ENCODE measurements at places on chromosomes 16 and 17.

DNA sequence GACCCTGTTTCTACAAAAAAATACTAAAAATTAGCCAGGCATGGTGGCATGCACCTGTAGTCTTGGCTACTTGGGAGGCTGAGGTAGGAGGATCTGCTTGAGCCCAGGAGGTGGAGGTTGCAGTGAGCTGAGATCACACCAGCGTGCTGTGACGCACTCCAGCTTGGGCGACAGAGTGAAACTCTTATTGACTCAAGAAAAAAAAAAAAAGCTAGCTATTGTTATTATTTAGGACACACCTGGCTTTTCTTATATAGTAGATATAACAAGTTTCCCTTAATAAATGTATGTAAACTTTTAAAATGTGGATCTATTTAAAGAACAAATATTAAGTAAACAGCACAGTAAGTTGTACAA, 1.8 kb downstream of the RABEP2 start:
- DNase-seq = no peak

DNA sequence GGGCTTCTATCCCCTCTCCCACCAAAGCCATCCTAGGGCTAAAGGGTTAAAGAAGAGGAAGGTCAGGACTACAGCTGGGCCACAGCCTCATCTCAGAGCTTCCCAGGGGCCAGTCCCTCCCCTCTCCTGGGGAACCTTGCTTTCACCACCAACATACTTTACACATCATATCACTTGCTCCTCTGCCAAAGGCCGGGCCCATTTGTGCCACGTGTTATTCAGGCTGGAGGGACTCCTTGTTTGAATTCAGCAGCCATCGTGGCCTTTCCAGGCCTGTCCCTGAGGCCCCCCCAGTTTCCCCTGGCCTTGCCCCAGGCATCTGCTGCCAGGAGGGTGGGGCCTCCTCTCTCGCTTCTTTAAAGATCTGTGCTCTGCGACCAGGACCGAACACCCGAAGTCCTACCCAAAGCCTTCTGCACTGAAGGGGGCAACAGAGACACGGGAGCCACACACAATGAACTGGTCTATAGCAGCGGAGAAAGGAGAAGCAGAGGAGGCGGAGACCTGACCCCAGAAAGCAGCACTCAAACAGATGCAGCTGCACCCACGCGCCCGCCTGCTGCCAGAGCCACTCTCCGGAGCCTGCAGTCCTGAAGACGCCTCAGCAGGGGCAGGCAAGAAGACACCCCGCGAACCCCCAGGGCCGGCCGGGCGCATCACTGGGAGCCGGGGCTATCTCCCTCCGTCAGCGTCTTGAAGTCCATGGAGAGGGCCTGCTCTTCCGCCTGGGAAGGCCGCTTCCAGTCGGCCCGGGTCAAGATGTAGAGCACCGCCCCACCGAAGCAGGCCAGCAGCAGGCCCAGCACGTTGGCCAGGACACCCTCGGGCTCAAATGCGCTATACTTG, 12.1 kb downstream of the CYB561 start:
- DNase-seq = no peak

DNA sequence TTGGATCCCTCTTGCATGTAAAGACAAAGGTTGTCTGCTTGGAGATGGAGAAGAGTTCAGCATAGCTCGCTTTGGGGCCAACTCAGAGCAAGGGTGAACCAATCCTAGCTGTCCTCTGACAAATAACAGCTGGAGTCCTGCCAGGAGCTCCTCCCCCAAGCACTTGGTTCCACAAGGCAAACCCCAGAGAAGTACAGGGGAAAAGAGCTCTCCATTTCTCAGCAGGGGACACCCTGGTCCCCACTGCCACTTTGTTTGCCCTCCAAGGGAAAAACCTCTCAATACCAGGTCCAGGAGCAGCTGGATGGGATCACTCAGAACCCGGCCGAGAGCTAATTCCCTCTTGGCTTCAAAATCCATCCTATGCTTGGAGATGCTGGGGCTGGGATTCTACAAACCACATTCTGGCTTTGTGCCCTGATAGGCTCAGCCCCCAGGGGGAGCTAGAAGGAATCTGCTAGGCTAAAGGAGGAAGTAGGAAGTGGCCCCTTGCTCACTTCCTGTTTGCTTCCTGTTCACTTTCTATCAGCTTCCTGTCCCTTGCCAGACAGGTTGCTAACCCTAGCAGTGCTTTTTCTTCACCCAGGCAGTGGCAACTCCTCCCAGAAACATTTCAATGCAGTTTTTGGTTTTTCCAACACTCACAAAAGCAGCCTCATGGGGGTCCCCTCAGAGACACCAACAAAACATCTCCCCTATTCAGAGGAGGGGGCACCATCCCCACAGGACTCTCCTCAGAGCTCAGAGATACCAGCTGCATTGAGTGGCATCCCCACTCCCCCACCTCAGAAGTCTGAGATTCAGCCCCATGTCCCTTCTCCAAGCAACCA, 30.7 kb downstream of the CDRT4 start:
- peak; percentile 61 for DNase-seq

- no peak for DNase-seq
Measured at GRCh38 chr17:72714357-72714966, 378.0 kb downstream of the SLC39A11 start.

- no peak for DNase-seq
Measured at GRCh38 chr17:42266462-42266861, 9.7 kb downstream of the STAT5B start.

GRCh38 chr17:27449541-27449940, 6.7 kb upstream of the KSR1 start:
- no peak for DNase-seq

- DNase-seq = no peak
Measured at GRCh38 chr16:11768849-11769248, 26.2 kb upstream of the TXNDC11 start.

DNA sequence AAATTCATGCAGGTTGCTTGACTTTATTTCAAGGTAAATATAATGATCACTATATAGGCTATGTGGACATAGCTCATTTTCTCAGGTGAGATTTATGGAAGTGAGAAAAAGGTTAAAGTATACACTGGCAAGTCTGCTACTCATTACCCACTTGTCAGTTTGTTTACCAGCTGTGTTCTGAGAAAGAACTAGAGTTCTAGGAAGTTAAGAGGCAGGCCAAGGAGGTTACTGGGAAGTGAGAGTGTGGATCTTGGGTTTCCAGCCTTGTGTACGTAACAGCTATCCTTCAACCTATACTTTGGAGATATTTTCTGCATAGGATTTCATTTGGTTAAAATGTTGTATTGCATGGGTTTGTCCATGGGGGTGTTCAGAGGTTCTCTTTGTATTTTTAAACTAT, 31.9 kb upstream of the COX10 start:
- no peak for DNase-seq
